Colonic mucosa (tissue), 4 donors: ENCODE measurements at places on chromosomes 2 and 18.

DNA sequence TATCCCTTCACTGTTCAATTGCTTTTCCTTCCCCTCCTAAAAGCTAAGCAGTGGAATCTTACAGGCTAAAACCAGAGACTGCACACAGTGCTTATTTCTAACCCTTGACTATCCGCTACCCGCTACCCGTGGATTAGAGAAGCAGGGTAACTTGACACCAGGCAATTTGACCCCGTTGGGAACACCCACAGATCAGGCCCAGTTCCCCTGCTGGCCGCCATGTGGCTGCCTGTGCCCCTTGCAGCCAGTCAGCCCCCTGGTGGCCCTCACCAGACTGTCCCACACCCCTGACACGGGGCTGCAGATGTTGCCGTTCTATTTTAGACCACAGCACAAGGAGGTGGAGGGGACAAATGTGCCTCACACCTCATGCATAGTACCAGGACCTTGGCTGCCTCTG lies 74.8 kb downstream of the TXNL1 start:
- no peak for DNase-seq

DNA sequence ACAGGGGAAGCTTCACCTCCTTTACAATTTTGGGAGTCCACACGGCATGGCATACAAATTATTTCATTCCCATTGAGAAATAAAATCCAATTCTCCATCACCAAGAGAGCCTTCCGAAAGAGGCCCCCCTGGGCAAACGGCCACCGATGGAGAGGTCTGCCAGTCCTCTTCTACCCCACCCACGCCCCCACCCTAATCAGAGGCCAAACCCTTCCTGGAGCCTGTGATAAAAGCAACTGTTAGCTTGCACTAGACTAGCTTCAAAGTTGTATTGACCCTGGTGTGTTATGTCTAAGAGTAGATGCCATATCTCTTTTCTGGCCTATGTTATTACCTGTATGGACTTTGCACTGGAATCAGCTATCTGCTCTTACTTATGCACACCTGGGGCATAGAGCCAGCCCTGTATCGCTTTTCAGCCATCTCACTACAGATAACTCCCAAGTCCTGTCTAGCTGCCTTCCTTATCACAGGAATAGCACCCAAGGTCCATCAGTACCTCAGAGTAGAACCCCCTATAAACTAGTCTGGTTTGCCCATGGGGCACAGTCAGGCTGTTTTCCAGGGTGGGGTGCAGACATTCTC lies 58.3 kb downstream of the BCL11A start:
- DNase-seq, result peak; percentile 77

- DNase-seq, result peak; percentile 75
Measured at GRCh38 chr18:61651880-61652268, 240.9 kb downstream of the RNF152 start.

DNA sequence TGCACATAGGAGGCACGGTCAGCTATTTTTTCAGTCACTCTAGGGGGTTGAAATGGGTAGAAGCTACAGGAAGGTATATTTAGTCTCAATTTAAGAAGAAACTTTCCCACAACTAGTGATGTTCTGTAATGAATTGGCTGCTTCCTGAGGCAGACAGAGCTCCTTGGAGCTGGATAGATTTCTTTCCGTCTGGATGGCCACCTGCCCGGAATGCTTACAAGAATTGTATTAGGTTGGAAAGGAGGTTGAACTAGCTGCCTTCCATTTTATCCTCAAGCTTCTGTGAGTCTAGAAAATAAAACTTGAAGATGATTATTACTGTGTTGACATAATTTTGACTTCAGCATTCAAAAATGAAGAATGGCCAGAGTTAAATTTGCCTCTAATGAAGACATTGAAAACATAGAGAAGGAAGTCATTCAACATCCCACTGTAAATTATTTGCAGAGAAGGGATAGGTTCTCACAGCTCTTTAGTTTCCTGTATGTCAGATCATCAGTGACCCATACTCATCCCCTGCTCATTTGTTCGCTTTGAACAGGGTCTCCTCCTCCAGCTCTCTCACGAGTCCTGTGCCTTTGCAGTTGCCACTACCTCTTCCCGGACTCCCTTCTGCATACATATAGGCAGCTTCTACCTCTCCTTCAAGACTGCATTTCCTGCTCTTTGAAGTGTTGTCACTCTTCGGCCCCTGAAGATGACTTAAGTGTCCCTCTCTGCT lies 88.8 kb downstream of the CRIM1 start:
- no peak for DNase-seq

GRCh38 chr18:48108136-48108535 lies 177.7 kb upstream of the SMAD2 start:
- DNase-seq, result no peak

DNA sequence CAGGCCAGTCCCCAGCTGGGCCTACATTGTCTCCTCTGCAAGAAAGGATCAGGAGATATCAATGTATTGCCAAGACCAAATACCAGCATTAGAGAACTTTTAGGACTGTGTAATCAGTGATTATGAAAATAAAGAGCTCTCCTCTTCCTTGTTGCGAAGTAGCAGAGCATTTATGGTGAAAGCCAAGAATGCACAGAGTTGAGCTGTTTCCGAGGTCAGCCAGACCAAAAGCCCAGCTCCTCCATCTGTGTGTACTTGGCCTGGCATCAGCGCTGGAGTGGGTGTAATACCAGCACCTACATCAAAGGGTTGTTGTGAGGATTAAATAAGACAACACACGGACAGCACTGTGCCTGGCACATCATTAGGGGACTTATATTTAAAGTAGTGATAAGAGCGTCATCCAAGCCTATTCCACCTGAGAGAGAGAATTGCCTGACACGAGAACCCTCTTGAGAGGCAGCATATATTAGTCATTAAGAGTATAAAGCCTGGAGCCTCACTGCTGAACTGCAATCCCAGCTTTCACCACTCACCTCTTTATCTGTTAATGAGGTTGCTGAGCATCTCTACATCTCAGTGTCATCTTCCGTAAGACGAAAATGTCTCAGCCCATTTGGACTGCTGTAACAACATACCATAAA lies 7.4 kb upstream of the SLC16A14 start:
- DNase-seq, result no peak

GRCh38 chr2:35989040-35989439 lies 366.5 kb upstream of the CRIM1 start:
- no peak for DNase-seq

GRCh38 chr2:176502619-176503018 lies 233.4 kb downstream of the MTX2 start:
- DNase-seq, result no peak

DNA sequence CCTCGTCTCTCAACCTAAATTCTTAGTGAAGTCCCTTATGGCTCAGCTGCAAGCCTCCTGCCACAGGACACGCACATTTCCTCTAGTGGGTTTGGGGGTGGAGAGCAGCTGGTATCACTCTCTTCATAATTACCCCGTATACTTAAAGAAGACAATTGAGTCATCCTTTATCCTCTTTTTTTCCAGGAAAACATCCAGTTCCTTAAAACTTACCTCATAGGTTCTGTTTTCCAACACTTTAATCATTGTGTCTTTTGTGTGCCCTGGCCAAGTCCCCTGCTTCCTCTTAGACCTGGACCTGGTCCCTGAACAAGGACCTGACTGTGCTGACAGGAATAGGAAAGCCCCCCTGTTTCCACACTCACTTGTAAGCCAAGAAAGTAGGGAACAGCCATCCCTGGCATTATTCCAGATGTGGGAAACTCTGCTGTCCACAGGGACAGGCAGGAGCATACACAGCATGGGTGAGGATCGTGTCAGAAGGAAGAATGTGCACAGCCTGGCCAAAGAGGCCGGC lies 42.3 kb upstream of the MYO1B start:
- DNase-seq, result no peak

- DNase-seq, result no peak
Measured at GRCh38 chr2:54084600-54084999, 30.8 kb upstream of the ACYP2 start.

GRCh38 chr2:8235419-8235818 lies 446.4 kb upstream of the ID2 start:
- DNase-seq, result no peak

DNA sequence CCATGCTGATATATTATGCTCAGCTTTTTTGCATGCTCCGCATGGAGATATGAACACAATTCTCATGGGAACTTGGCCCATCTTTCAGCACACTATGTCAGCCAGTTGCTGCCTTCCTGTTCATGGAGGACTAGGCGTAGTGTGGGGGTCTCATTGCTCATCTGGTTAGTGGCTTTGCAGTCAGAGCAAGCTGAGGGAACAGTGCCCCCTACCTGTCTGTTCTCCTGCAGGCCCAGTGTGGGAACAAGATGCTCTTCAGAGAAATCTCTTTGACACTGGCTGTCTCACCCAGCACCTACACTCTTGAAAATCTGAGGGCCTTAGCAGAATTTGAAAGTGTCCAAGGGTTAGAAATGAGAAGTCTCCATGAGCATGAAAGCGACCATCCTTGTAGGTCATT lies 47.1 kb downstream of the SPTBN1 start:
- peak; percentile 30 for DNase-seq

- no peak for DNase-seq
Measured at GRCh38 chr2:20094955-20095354, 43.5 kb upstream of the LAPTM4A start.

GRCh38 chr2:96265349-96265839 lies 403 bp downstream of the TMEM127 start:
- DNase-seq, result peak; percentile 67

- no peak for DNase-seq
Measured at GRCh38 chr18:25561918-25562317, 210.0 kb upstream of the ZNF521 start.

GRCh38 chr2:189580658-189581353 lies at the start of gene SLC40A1:
Gene SLC40A1, minus strand, starts transcription at chr2:189580786. Its CDS starts 326 bp downstream, at chr2:189580460.
- DNase-seq, result peak; percentile 82

GRCh38 chr2:113734185-113734584 lies 22.3 kb downstream of the SLC35F5 start:
- no peak for DNase-seq

- DNase-seq, result no peak
Measured at GRCh38 chr2:174342686-174343342, 8.1 kb downstream of the SP9 start.

DNA sequence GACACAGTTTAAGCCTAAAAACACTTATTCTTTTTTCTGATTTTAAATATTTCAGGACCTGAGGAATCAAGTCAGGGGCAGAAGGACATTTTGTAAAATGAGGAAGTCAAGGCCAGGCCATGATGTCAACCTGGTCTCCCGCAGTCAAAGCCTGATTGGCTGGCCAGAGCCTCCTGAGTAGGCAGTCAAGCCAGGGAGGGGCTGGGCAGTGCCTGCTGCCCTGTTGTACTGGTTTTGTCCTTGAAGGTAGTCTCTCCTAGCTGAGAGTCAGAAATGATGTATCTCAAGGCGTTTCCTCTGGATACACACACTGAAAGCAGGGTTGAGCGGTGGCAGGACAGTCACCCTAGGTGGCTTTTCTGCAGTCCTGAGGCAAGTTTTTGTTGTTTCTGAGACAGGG lies 19.8 kb downstream of the CCT7 start:
- DNase-seq, result no peak

DNA sequence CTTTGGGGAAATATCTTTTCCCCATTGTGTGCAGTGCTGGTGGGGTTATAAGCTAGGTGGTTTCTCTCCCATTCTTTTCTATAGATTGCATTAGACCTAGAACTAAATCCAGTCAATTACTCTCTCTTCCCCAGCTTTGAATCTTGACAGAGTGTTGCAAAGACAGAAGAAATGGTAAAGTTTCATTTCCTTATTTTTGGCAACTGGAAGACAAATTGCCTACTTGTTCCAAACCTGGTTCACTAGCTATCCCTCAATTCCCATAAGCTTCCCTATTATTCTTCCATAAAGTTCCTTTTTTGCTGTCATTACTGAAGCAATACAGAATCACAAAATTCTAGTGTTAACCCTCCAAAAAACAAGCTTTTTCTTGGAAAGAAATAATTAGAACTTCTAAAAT lies 94.0 kb upstream of the ITGA4 start:
- no peak for DNase-seq

DNA sequence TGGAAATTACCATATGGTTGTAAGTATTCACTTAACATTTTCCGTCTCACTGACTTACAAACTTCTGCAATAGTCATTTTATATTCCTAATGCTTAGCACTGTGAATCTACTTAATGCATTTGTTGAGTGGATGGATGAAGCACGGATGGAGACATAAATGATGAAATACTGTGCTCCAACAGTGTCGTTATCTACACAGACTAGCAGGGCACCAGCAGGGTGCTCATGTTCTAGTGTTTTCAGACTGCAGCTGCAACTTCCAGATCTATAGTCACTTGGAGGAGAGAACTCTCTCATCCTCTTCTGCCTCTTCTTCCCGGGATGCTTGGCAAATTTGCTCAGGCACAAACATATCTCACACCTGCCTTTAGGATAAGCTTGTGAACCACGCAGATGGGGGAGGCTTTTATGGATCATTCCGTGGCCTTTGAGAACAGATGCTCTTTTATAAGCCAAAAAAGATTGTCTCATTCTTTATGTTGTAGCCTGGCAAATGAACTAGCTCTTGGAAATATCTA lies 797.7 kb downstream of the MBD2 start:
- DNase-seq, result no peak

DNA sequence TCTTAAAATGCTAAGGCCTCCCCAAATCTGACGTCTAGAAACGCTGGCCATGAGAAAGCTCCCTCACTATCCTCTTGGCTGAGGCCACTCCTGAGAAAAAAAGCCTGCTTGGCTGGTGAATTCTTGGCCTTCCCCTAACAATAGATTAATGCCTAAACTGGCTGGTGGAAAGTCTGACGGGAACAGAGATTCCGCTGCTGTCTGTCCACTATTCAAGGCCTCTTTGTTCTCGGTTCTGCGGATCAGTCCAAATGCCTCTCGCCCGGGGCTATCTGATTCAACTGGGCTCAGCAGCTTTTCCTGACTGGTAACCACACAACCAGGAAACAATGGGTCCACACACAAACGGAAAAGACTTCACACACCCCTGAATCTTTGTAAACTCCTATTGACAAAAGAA lies 27.2 kb downstream of the PXDN start:
- DNase-seq, result no peak

DNA sequence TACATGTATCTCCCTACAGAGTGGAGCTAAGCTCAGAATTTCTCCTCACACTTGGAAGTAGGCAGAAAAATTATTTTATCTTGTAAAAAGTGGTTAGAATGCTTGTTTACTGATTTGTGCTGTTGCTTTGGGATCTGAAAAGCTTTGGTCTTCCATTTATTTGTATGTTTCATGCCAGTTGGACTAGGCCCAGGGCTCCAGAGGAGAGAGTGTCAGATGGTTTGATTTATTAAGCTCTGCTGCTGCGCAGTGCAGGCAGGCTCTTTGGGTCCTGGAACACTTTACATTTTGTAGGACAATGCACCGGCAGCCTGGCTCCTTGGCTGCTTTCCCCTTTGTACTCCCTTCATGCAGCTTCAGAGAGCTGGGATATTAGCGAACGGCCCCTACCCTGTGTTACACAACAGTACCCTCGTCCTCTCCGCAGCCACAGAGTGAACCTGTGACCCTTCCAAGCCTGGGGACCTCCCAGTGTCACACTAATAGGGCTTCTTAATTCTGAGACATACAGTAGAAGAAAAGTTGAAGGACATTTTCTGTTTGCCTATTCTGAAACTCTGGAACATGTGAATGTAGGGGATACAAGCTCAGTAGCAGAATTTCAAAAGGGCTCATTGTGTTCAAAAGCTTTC lies 56.7 kb upstream of the EML6 start:
- no peak for DNase-seq

GRCh38 chr2:61670591-61671501 lies 132.7 kb upstream of the XPO1 start:
- peak; percentile 44 for DNase-seq
